ENCODE measurements at places on chromosomes 13 and 19.

DNA sequence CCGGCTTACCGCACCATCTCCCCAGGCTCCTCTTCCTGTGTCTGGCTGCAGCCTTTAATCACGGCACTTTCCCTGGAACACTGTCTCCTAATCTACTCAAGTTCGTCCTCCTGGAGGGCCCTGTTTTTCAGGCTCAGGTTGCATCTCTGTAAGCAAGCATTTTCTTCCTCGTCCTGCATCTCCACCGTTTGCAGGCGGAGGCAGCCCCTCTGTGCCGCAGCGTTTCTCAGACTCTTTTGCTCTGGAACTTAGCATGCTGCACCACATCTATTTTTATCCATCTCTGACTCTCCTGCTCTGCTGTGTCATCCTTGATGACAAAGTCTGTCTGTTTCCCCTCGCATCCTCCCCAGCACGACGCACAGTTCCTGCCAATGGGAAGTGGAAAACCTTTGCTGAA, 117.5 kb downstream of the ATP8A2 start:
- DNase-seq, result no peak

DNA sequence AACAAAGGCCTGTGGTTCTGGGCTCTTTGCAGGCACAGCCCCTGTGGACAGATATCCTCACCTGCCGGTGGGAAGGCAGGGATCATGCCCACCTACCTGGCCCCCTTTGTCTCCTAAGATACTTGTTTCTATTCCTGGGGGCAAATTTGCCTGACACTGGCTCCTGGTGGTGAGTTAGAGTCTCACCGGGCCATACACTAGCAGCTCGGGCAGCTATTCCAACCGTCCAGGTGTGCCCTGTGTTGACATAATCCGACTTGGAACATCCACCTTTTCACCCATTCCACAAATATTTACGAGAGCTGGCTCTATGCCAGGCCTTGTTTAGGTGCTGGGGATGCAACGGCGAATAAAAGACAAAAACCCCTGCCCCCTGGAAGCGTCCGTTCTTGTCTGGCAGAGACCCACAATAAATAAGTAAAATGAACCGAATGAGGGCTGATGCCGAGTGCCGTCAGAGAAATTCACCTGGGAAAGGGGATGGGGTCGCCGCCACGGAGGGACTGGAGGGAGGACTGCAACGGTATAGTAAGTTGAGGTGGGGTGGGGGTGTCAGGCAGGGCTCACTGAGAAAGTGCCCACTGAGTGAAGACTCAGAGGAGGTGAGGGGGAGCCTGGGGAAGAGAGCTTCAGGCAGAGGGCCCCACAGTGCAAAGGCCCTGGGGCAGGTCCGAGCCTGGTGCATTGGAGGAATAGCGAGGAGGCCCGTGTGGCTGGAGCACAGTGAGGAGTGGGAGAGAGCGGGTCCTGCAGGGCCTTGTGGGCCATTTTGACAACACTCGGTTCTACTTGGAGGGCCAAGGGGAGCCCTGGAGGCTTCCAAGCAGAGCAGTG, 43.2 kb upstream of the RANBP3 start:
- DNase-seq, result no peak

DNA sequence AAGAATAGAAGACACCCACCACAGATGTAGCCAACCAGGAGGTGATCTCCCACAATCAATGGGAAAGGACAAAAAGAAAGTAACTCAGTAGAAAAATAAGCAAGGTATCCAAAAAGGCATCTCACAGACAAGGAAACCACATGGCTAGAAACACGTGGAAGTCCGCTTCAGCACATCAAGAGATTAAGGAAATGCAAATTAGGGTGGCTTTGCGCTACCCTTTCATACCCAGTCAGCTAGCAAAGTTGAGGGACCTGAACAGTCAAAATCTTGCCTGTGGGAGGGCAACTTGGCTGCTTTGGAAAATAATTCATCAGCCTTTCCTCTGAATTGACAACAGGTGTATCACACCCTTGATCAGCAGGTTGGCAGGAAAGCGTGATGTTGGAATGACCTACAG, 11.6 kb upstream of the UQCR11 start:
- DNase-seq, result no peak

- DNase-seq, result no peak
These were observed 24.2 kb downstream of the RANBP3 start for GRCh38 chr19:5953680-5954213.

DNA sequence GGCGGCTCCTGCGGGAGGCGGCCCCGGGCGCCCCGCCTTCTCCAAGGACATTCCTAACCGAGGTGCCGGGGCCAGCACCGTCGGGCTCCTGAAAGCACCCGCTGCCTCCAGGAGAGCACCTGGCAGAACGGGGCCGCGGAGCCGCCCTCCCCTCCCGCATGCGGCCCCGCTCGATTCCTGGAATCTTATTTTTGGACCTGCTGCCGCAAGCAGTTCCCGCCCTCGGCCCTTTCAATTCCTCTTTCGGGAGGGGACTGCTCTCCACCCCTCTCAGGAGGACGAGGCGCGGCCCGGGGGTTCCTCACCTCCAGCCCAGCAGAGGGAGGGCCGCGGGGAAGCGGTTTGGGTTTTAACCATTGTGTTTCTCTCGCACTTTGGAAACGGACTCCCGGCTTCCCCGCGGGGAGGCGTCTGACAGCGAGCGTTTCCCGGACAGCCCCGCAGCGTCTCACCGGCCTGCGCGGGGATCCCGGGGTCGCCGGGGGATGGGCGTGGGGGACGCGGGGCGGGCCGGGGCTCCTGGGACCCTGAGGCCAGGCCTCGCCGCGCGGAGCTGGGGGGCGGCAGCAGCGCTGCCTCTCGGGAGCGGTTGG, 849 bp downstream of the GAS6 start:
- no peak for DNase-seq

- DNase-seq, result no peak
These were observed 11.6 kb downstream of the BTBD2 start for GRCh38 chr19:2003874-2004273.

- no peak for DNase-seq
These were observed 67.0 kb upstream of the SIAH3 start for GRCh38 chr13:45918597-45918996.

- DNase-seq, result no peak
These were observed 13.2 kb downstream of the SPINT2 start for GRCh38 chr19:38277549-38277948.

DNA sequence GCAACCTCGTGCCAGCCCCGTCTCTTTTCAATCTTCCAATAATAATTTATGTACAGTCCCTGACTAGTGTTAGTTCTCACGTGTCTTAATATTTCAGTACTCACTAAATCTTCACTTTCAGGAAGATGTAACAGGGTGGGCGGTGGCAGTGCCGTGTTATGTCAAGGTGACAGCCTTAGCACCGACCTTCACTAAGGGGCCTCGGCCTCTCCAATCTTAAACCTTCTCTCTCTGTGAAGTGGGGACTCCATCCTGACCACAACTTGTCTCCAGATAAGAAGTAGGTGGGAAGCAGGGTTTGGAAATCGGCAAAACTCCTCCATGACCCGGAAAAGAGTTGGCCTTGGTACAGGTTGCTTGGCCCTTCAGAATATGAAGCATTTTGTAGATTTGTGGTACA, 1.8 kb downstream of the RPS19 start:
- no peak for DNase-seq

DNA sequence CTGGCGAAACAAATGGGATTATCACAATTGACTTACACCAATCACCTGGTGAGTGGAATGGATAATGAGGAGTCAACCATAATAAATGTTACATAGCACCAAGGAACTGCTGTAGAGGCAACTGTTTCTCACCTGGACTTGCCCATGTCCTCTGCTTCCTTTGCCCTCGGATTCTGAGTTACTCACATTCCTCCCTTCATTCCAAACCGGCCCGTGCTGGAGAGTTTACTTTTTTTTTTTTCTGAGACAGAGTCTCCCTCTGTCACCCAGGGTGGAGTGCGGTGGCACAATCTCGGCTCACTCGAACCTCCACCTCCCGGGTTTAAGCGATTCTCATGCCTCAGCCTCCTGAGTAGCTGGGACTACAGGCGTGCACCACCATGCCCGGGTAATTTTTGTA, 41.5 kb upstream of the TSC22D1 start:
- DNase-seq, result no peak

DNA sequence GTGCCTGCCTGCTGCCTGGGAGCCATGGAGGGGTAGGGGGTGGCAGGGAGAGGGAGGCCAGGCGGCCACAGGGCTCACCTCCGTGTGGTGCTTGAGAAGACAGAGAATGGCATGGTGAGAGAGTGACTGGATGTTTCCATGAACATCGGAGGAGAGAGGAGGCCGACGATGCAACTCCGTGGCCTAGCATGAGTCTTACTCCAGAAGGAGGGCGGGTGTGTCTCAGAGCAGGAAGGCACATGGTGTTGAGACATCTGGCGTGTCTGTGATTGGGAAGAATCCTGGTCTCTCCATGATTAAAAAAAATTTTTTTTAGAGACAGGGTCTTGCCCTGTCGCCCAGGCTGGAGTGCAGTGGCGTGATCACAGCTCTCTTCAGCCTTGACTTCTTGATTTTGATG, 5.1 kb downstream of the IRGC start:
- no peak for DNase-seq

DNA sequence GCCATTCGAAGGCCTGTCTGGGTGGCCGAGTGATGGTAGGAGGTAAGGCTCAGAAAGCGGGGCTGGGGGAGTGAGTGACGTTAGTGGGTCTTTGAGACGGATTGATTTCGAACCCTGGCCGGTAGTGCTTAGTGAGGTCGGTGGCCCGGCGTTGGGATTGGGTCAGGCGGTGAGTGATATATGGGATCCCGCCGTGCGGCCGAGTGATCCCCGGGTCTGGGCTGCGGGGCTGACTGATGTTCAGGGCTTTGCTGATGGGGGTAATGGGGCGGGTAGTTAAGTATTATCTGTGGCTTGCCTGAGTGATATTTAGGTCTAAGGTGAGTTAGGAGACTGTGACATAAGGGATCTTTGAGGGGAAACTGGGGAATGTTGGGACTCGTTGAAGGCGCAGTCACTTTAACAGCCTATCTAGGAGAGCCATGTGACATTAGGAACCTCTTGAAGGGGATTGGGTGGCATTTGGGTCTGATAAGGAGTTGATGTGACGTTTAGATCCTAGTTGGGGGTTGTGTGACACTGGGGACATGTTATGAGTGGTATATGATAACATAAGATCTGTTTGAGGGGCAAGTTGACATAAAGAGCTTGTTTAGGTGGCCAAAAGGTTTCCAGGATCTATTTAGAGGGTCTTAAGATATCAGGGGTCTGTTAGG, 543 bp downstream of the PSMC4 start:
- DNase-seq, result no peak

DNA sequence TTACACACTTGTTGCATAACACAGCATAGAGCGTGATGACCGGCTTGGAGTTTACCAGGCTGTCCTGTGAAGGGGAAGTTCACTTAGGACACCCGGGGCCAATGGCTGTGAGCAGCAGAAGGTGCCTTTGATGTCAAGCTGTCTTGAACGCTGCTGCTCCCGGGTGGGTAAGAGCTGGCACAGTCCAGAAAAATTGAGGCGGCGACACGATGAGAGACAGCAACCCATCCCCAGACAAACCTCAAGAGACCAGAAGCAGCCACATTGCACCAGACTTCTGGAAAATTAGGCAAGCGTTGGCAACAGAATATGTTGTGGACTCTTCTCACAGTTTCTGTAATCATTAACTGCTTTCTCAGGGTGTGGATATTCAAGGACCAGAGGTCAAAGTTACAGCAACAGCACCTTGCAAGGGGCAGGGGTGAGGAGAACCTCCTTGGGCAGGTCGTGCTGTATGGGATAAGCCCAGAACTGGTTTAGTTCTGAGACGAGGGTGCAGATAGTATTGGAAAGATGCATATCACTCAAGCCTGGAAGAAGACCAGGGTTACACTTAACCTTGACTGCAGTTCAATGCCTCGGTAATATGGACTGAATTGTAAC, 10.1 kb downstream of the NFILZ start:
- DNase-seq, result no peak

DNA sequence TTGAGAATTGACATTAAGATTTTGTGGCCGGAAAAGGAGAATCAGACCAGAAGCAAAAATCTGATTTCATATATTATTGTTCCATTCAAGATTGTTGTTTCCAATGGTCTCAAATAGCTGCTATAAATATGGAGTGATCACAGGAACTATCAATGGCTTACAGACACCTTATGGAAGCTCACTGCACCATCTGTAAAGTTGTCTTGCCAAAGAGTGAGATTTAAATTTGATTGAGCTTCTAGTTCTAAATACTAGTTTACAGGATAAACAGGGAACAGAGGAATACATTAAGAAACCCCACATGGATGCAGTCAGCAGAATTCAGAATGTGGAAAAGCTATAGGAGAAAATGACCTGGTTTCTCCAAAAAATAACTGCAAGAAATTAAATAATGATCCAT, 47.0 kb upstream of the CALM3 start:
- DNase-seq, result no peak

DNA sequence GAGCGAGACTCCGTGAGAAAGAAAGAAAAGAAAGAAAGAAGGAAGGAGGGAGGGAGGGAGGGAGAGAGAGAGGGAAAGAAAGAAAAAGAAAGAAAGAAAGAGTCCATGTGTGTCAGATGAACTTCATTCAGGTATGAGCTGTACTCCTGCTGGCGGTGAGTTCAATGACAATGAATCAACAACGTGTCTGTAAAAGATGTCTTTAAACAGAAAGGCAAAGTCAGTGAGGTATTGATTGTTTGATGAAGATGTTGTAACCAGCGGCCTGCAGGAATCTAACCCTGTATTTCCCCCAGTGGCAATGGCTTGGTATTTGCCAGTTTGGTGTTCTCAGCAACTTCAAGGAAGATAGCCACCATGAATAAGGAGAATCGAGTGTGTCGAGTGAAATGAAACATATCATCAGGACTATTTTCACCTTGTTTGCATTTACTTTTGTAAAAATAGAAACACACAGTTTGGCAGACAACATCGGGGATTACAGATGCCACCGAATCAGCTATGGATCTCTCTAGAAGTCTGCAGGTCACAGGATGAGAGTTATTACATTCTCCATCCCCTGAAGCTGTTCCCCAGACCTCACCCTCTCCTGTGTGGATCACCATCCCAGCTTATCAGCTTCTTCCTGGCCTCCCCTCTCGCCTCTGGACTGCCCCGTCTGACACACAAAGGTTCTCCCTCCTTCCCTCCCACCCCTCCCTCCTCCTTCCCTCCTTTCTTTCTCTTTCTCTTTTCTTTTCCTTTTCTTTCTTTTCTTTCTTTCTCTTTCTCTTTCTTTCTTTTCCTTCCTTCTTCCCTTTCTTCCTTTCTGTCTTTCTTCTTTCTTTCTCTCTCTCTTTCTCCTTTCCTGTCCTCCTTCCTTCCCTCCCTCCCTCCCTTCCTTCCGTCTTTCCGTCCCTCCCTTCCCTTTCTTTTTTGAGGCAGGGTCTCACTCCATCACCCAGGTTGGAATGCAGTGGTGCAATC, 8.2 kb upstream of the SBK3 start:
- DNase-seq, result no peak

GRCh38 chr19:47419030-47419783, at the start of gene MEIS3:
TSS of gene MEIS3 (minus strand) at chr19:47419527. CDS start at chr19:47419081, 446 bp downstream.
- no peak for DNase-seq

GRCh38 chr13:62706048-62706447, 1290.4 kb upstream of the PCDH20 start:
- no peak for DNase-seq

GRCh38 chr13:24032674-24033073, 127.8 kb upstream of the SPATA13 start:
- DNase-seq, result no peak

Data from T-helper 22 cell (primary cell).